Suprapubic skin (tissue), 4 donors: ENCODE measurements at places on chromosomes 1 and 21. TPM values are rescaled to one million over a fixed set of nuclear protein-coding genes. Genes with fewer than 3 reads are reported as not detected.

Gene FHAD1
- total RNA-seq: 1.6 TPM

Gene FMO5
- total RNA-seq: 29.9 TPM

DNA sequence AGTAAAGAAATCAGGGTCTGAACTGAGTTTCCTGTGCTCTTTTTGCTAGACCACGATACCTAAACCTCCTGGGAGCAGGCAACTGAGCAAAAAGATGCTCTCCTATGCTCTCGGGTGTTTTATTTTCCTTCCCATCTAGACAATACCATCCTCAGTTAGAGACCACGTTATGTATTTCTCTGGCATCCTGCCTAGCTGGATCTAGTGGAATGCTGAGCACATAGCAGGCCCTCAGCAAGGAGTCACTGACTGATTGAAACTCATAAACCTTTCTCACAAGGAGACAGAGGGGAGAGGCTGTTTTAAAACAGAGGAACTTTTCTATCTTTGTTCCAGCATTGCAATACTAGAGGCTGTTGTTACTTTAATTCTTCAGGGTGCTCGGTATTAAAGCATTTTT is 168.0 kb downstream of the CYYR1 start:
- no peak for DNase-seq
- no peaks in the 10 kb centered on the region for H3K27me3 ChIP-seq
- peaks cover 10% of the 10 kb centered on the region for H3K4me1 ChIP-seq
- no peak overlapping the region for H3K27ac ChIP-seq
- no peaks in the 10 kb centered on the region for H3K36me3 ChIP-seq

DNA sequence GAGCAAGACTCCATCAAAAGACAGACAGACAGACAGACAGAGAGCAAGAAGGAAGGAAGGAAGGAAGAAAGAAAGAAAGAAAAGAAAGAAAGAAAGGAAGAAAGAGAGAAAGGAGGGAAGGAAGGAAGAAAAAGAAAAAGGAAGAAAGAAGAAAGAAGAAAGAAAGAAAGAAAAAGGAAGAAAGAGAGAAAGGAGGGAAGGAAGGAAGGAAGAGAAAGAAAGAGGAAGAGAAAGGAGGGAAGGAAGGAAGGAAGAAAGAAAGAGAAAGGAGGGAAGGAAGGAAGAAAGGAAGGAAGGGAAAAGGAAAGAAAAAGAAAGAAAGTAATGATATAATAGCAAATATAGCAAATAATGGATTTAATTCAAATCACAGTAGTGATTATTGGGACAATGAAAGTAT is 32.7 kb downstream of the CHML start:
- no peak overlapping the region for H3K4me3 ChIP-seq
- no peaks in the 10 kb centered on the region for H3K27me3 ChIP-seq
- no peak for DNase-seq
- no peak overlapping the region for H3K27ac ChIP-seq
- no peaks in the 10 kb centered on the region for H3K36me3 ChIP-seq

Gene COL18A1
- 157 TPM for total RNA-seq

DNA sequence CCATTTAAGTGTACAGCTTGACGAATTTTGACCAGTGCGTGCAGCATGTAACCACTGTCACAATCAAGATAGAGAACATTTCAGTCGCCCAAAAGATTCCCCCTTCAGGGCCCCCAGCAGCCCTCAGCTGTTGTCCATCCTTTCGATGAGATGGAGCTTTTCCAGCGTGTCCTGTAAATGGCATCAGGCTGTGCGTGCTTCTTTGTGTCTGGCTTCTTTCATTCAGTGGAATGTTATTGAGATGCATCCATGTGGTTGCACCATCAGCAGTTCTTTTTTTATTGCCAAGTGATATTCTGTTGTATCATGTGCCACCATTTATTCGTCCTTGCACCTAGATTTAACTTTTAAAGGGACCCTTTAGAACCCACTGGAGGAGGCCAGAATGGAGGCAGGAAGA is 21.9 kb downstream of the UBE2Q1 start:
- H3K27me3 ChIP-seq: no peaks in the 10 kb centered on the region
- no peaks in the 10 kb centered on the region for H3K36me3 ChIP-seq
- H3K27ac ChIP-seq: no peak overlapping the region
- no peak for DNase-seq
- no peaks in the 10 kb centered on the region for H3K4me1 ChIP-seq

Gene BTBD19
- total RNA-seq: 5.4 TPM

- no peaks in the 10 kb centered on the region for H3K27me3 ChIP-seq
- H3K4me1 ChIP-seq: peaks cover 28% of the 10 kb centered on the region
- no peak overlapping the region for H3K27ac ChIP-seq
- H3K4me3 ChIP-seq: no peak overlapping the region
Observed at GRCh38 chr1:35180776-35181374, 12.1 kb downstream of the SFPQ start.

- H3K27me3 ChIP-seq: peaks cover 6% of the 10 kb centered on the region
- no peak overlapping the region for H3K27ac ChIP-seq
- no peak overlapping the region for H3K4me3 ChIP-seq
- no peaks in the 10 kb centered on the region for H3K36me3 ChIP-seq
- no peak for DNase-seq
- H3K4me1 ChIP-seq: peaks cover 20% of the 10 kb centered on the region
Observed at GRCh38 chr1:147757015-147757990, 3.1 kb downstream of the GJA5 start.

GRCh38 chr1:8794605-8795004 is 22.8 kb downstream of the RERE start:
- H3K4me1 ChIP-seq: peaks cover 7% of the 10 kb centered on the region
- H3K27ac ChIP-seq: no peak overlapping the region
- H3K36me3 ChIP-seq: no peaks in the 10 kb centered on the region
- no peak overlapping the region for H3K4me3 ChIP-seq
- no peak for DNase-seq
- no peaks in the 10 kb centered on the region for H3K27me3 ChIP-seq

DNA sequence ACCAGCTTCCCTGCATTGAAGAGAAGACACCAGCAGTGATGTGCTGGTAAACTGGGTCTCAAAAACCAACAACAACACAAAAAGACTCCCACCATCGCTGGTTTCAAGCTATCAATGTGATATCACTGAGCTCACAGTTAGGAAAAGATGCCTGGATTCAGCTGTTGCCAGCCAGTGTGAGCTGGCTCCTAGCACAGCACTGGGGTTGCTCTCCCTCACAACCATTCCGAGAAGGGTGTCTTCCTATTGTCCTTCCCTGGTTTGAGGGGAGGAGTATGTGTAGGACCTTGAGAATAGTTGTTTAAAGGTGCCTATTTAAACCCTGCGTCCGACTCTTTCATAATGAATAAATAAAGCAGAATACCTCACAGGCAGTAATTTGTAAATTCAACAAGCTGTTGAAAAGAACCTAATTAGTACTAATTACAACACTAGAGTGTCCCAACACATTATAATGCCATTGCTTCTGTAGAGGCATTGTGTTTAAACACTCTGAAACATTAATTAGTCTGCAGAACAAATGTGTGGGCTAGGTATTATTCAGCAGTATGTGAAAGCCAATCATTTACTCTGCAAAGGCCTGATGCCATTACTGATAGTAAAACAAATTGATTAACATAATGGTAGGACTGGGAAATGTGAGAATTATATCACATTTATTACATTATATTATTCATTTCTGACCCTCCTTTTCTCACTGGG is 17.2 kb downstream of the NIBAN1 start:
- no peaks in the 10 kb centered on the region for H3K27me3 ChIP-seq
- no peak overlapping the region for H3K4me3 ChIP-seq
- DNase-seq: no peak
- H3K4me1 ChIP-seq: peaks cover 30% of the 10 kb centered on the region

DNA sequence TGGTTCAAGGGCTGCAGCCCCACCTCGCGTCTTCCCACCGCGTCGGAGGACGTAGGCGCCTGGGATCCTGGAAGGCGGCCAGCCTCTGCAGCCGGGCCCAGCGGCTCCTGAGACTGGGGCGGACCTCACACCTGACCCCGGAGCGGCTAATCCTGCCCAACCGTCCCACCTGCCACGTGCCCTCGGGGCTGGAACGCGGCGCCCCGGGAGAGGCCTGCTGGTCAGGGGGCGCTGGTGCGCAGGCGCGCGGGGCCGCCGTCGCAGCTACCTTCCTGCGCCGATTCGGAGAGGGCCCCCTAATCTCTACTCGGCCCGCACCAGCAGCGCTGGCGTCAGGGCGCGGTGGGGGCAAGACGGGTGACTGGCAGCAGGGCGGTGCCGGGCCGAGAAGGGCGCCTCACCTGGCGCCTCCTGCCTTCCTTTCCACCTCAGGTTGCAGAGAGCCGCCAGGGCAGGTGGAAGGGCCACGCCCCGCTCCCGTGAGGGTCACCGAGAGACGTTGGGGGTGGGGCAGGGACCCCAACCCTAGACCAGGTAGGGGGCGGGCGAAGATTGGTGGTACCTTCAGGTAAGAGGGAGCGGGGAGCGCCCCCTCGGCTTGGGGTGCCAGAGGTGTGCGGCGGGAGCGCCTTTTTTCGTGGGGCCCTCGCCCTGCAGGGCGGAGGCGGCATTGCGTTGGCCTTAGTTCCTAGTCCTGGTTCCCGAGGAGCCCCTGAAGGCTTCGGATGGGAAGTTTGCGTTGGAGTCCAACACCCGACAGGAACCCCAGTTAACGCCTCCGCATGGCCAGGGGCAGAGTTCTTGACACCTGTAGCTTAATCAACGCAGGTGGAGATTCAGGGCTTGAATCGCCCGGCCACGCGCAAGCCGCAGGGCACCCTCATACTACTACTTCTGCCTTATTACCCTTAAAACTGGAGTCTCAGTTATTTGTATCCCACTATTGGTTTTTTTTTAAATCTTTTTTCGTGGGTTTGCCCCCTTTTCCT is at the start of gene TDRD5:
Gene TDRD5, plus strand, starts transcription at position 241 of the 989 bp plus-strand sequence. CDS start 784 bp downstream, outside the sequence.
- H3K4me3 ChIP-seq: peak within 1 kb of the TSS; percentile 48
- no peak for DNase-seq
- peak within 1 kb of the TSS; percentile 23 for H3K27ac ChIP-seq
- H3K27me3 ChIP-seq: peaks cover 22% of the 10 kb centered on the region
- H3K4me1 ChIP-seq: peaks cover 10% of the 10 kb centered on the region

GRCh38 chr1:30005972-30006619 is 717.3 kb downstream of the MATN1 start:
- H3K27ac ChIP-seq: no peak overlapping the region
- H3K27me3 ChIP-seq: peaks cover 16% of the 10 kb centered on the region
- H3K4me1 ChIP-seq: peaks cover 4% of the 10 kb centered on the region
- H3K4me3 ChIP-seq: no peak overlapping the region

GRCh38 chr1:39301606-39302005 is 97.1 kb downstream of the MACF1 start:
- no peak overlapping the region for H3K4me3 ChIP-seq
- no peak overlapping the region for H3K27ac ChIP-seq
- no peaks in the 10 kb centered on the region for H3K27me3 ChIP-seq
- DNase-seq: no peak

DNA sequence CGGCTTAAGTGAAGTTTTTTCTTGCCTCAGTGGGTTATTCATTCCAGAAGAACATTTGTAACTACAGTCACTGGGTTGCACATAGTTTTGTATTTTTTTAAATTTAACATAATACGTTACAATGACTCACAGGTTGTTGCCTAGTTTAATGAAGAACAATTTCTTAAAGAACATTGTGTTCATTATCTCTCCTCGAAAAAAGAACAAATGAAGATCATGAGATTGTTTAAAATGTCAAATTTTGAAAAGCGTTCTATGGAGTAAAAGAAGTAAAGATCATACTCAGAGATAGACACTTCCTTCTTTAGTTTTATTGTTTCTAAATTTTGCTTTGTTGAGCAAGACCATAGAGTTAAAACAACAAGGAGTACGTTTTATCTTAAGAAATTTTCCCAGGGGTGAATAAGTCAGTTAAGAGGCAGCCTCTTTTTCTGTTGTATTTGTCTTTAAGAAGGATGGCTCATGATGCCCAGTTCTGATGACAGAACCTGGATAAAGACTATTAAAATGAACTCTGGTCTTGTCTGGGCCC is 10.5 kb upstream of the SLAMF1 start:
- no peak for DNase-seq
- H3K27ac ChIP-seq: peak overlapping the region; percentile 1
- H3K4me1 ChIP-seq: no peaks in the 10 kb centered on the region
- no peaks in the 10 kb centered on the region for H3K36me3 ChIP-seq
- H3K4me3 ChIP-seq: no peak overlapping the region
- H3K27me3 ChIP-seq: no peaks in the 10 kb centered on the region

GRCh38 chr1:103372866-103373265 is 152.6 kb upstream of the RNPC3 start:
- H3K27me3 ChIP-seq: no peaks in the 10 kb centered on the region
- H3K27ac ChIP-seq: no peak overlapping the region
- no peaks in the 10 kb centered on the region for H3K4me1 ChIP-seq
- H3K4me3 ChIP-seq: no peak overlapping the region
- no peaks in the 10 kb centered on the region for H3K36me3 ChIP-seq

Gene PPIH
- 34.4 TPM for total RNA-seq

Gene SLC44A3
- total RNA-seq: 10.8 TPM

Gene NEK2
- 3.6 TPM for total RNA-seq

DNA sequence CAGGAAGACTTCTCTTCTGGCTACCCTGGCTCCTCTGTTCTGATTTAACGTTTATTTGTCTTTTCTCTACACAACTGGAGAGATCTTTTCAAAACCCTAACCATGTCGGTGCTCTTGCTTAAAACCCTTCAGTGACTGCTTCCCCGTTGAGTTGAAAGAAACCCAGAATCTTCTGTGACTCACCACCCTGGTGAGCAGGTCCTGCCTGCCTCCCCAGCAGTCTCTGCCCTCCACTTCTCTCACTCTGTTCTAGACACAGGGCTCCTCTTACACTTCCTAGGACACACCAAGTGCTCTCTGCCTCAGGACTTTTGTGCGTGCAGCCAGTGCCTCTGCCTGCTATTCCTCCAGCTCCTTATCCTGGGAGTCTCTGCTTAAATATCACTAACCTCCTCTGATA is 131.4 kb downstream of the IER5 start:
- H3K4me3 ChIP-seq: no peak overlapping the region
- no peaks in the 10 kb centered on the region for H3K27me3 ChIP-seq
- H3K27ac ChIP-seq: no peak overlapping the region
- DNase-seq: no peak
- no peaks in the 10 kb centered on the region for H3K4me1 ChIP-seq

DNA sequence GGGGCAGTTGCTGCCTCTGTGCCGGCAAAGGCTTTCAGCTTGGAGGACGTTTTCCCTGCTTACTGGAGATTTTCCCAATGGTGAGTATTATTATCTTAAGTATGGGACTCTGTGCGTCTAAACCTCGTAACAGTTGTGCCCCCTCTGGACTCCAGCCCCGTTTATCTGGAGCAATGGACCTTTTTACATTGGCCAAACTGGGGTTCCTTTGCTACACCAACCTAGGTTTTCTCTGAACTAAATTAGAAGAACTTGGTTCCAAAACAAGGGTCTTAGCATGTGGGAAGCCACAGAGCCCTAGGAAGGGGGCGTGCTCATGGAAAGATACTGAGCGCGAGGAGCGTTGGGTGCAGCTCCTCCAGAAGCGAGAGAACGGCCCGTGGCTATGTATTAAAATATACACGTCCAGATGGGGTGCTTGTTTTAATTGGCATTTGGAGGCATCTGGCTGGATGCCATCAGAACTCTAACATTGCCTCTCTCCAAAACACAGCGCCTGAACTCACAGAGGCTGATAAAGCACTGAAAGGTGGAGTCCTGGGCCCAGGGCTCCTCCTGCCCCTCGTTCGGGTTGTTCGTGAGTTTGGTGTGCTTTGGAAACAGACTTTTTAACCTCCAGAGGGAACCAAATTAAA is 28.4 kb downstream of the POFUT2 start:
- DNase-seq: peak; percentile 43
- peaks cover 3% of the 10 kb centered on the region for H3K4me1 ChIP-seq
- peaks cover 15% of the 10 kb centered on the region for H3K36me3 ChIP-seq
- no peak overlapping the region for H3K27ac ChIP-seq
- no peak overlapping the region for H3K4me3 ChIP-seq
- H3K27me3 ChIP-seq: peaks cover 48% of the 10 kb centered on the region

Gene ACTL8
- total RNA-seq: not detected

Gene CRYAA
- total RNA-seq: not detected

Gene IRF6
- total RNA-seq: 235 TPM

- H3K27ac ChIP-seq: peak overlapping the region; percentile 91
- H3K36me3 ChIP-seq: no peaks in the 10 kb centered on the region
- H3K27me3 ChIP-seq: no peaks in the 10 kb centered on the region
- no peak for DNase-seq
- H3K4me3 ChIP-seq: no peak overlapping the region
Observed at GRCh38 chr1:226813671-226814591, 56.5 kb upstream of the PSEN2 start.
